Transverse colon (tissue), 4 donors: ENCODE measurements at places on chromosomes 2 and 18. TPM values are rescaled to one million over a fixed set of nuclear protein-coding genes. Genes with fewer than 3 reads are reported as not detected.
A peak's percentile ranks its signal among the peaks of the same experiment; 100 is the strongest.

DNA sequence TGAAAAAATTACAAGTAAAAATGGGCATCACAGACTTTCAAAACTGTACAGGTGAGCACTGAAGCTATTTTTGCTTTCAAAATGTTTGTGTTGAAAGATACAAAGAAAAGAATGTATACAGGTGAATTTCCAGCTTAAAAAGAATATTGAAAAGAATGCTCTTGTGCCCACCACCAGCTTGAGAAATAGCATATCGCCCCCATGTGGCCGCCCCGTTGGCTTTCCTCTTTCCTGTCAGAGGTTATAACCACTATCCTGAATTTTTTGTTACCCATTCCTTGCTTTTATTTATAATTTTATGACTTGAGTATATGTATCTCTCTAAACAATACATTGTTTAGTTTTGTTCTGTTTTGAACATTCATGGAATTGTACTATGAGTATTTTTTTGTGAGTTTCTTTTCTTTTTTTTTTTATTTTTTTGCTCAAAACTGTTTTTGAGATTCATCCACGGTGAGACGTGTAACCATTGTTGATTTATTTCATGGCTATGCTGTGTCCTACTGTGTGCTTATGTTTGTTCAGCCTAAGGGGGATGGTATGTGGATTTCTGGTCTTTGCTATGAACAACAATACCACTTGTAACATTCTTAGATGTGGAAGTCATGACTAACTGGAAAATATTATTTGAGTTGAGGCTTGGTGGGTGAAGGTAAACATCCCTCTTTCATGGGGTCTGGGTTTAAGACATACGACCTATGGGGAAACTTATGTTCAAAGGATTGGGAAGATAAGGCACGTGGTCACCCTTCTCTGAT, 11.6 kb downstream of the TRPM8 start:
- no peak overlapping the region for H3K4me3 ChIP-seq
- peak; percentile 19 for DNase-seq
- no peaks in the 10 kb centered on the region for H3K36me3 ChIP-seq
- H3K27me3 ChIP-seq: peaks cover 25% of the 10 kb centered on the region

DNA sequence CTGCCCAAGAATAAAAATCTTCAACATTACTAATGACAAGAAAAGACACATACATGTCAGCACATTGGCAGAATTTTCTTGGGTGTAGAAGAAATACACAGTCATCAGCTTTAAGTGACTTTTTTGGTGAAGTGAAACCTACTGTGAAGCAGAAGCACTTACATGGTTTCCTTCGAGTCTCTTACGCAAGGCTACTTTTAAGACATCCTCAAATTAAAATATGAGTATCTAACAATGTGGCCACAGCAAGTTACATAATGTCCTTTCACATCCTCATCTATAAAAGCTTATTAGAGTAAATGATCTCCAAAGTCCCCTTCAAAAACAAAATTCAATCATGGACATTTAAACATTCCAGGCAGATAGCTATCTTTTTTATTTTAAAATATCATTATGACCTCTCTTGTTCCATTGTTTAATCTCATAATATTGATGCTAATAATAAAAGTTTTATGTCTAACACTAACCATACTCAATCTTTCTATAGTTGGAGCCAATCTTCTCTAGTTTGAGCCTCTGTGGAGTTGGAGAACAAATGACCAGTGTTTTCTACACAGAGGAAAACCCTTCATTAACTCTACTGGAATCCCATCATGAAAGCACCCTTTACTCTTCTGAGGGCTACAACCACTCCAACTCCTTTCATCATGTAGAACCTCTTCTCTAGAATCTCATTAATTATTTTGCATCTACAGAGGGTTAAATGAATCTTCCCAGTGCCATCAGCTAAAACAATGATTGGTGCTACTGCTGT, 182.2 kb upstream of the ZFP36L2 start:
- H3K27me3 ChIP-seq: no peaks in the 10 kb centered on the region
- no peaks in the 10 kb centered on the region for H3K36me3 ChIP-seq
- H3K27ac ChIP-seq: peak overlapping the region; percentile 27
- no peak for DNase-seq
- H3K4me1 ChIP-seq: peaks cover 38% of the 10 kb centered on the region

DNA sequence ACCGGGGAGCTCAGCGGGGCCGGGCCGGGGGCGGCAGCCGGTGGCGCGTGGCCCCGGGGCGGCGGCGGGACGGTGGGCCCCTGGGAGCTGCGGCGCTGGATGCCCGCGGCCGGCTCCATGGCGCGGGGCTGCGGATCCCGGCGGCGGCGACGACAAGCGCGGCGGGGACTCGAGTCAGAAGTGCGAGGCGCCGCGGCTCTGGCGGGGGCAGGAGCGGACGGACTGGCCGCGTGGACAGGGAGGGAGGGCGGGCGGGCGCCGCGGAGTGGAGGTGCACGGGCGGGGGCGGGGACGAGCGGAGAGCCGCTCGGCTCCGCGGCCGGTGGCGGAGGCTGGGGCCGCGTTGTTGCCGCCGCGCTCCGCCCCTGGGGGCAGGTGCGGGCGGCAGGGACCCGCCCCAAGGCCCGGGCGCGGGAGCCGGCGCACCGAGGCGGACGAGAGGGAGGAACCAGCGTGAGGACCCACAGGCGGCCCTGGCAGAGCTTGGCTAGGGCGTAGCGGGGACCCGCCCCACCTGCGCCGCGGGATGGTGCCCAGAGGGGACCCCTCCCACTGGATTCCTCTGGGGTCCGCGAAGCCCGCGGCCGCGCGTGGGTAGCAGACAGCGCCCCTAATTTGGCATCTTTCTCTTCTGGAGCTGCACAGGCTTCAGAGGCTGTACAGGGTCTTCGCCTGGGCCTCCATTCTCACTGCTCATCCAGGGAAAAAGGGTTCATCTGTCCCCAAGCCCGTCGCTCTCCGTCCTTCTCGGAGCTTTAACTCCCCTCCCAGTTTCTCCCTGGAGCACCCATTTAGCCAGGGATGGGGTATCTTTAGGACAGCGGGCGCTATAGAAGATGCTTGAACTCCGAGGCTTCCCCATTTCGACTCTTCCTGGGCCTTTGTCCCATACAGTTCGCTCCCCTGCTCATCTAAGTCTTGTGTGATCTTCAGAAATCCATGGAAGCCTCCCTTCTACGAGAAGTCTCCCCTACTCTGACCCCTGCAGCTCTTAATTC, at the start of gene TMEM163:
TSS of gene TMEM163 (minus strand) at position 184 of the 998 bp plus-strand sequence.
- H3K27ac ChIP-seq: no peak within 1 kb of the TSS
- DNase-seq: no peak
- H3K4me1 ChIP-seq: peaks cover 14% of the 10 kb centered on the region
- peak within 1 kb of the TSS; percentile 26 for H3K4me3 ChIP-seq
- H3K36me3 ChIP-seq: no peaks in the 10 kb centered on the region
- peaks cover 92% of the 10 kb centered on the region for H3K27me3 ChIP-seq

DNA sequence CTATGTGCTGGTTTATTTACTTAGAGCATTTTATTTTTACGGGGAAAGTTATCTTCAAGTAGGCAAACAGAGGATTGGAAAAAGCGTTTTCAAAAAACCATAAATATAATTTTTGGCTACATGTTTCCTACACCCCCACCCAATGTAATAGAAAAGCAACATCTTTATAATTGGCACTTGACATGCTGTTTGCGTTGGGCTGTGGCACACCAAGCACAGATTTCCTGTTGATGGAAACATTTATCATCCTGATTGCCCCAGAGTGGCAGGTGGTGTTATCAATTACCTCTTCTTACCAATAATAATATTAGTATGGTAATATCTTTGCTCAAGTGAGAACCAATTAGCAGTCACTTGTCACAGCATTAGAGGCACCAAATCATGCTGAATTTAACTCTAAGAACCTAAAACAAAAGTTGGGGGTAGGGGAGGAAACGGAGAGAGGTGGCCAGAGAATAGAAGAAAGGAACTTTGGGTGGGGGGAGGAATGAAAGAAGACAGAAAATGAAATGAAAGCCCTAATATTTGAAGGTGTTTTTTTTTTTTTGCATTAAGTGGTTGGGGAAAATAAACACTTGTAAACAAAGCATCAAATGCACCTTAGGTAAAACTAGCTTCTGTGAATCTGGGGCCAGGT, 3.8 kb upstream of the SALL3 start:
- no peak overlapping the region for H3K4me3 ChIP-seq
- peaks cover 20% of the 10 kb centered on the region for H3K4me1 ChIP-seq
- no peak for DNase-seq
- H3K27ac ChIP-seq: no peak overlapping the region

Gene TRABD2A
- total RNA-seq: 48.2 TPM

GRCh38 chr2:98944775-98945174, 8.8 kb upstream of the CRACDL start:
- DNase-seq: no peak
- no peak overlapping the region for H3K27ac ChIP-seq
- H3K36me3 ChIP-seq: no peaks in the 10 kb centered on the region
- H3K4me3 ChIP-seq: no peak overlapping the region
- H3K27me3 ChIP-seq: peaks cover 1% of the 10 kb centered on the region

DNA sequence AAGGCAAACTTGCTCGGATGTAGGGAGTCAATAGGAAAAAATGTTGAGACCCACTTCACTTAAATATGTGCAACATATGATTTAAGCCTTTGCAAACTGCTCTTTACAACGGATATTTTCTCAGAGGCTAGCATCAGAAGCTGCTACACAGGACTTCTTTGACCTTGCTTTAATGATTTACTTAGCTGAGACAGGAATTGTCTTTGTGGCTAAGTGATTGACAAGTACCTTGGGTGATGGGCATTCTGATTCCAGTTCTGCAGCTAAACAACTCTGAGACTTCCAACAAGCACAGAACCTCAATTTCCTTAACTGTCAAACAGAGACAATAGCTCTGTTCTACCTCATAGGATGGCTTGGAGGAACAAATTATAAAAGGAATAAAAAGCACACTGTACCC, 150.2 kb downstream of the NCKAP5 start:
- peaks cover 18% of the 10 kb centered on the region for H3K4me1 ChIP-seq
- DNase-seq: no peak
- no peaks in the 10 kb centered on the region for H3K36me3 ChIP-seq
- no peak overlapping the region for H3K4me3 ChIP-seq

- DNase-seq: no peak
- no peak overlapping the region for H3K27ac ChIP-seq
- H3K27me3 ChIP-seq: no peaks in the 10 kb centered on the region
- no peak overlapping the region for H3K4me3 ChIP-seq
Observed at GRCh38 chr18:39208190-39208589, 1642.6 kb upstream of the CELF4 start.

DNA sequence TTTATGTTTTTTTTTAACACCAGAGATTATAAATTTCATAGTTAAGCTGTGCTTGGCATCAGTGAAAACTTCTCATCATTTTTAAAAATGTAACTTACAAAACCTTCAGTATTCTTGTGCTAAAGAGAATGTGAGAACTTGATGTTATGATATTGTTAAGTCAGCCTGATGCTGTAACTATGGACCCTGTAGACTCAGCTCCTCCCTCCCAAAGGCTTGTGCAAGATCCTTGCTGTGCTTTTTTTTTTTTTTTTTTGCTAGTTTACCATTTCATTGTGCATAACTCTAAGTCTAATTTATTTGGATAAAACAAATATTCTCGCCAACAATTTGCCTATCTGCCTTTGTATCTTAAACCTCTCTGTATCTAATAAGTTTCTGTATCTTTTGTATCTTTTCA, 12.9 kb upstream of the TFPI start:
- no peaks in the 10 kb centered on the region for H3K27me3 ChIP-seq
- H3K36me3 ChIP-seq: no peaks in the 10 kb centered on the region
- no peak overlapping the region for H3K27ac ChIP-seq

- no peaks in the 10 kb centered on the region for H3K27me3 ChIP-seq
- no peaks in the 10 kb centered on the region for H3K4me1 ChIP-seq
- no peak overlapping the region for H3K27ac ChIP-seq
- H3K4me3 ChIP-seq: no peak overlapping the region
Observed at GRCh38 chr2:99217929-99218501, 37.0 kb downstream of the MRPL30 start.

GRCh38 chr2:168194784-168195522, 52.4 kb downstream of the STK39 start:
- H3K4me3 ChIP-seq: no peak overlapping the region
- no peaks in the 10 kb centered on the region for H3K36me3 ChIP-seq
- no peaks in the 10 kb centered on the region for H3K27me3 ChIP-seq
- H3K27ac ChIP-seq: no peak overlapping the region
- no peak for DNase-seq

Gene ST8SIA3
- total RNA-seq: not detected
